ENCODE measurements at places on chromosomes 16 and 17.

- DNase-seq: no peak
Measured at GRCh38 chr16:53816211-53816836, 112.4 kb downstream of the FTO start.

- DNase-seq: no peak
Measured at GRCh38 chr16:55568207-55568606, 1.7 kb downstream of the CAPNS2 start.

DNA sequence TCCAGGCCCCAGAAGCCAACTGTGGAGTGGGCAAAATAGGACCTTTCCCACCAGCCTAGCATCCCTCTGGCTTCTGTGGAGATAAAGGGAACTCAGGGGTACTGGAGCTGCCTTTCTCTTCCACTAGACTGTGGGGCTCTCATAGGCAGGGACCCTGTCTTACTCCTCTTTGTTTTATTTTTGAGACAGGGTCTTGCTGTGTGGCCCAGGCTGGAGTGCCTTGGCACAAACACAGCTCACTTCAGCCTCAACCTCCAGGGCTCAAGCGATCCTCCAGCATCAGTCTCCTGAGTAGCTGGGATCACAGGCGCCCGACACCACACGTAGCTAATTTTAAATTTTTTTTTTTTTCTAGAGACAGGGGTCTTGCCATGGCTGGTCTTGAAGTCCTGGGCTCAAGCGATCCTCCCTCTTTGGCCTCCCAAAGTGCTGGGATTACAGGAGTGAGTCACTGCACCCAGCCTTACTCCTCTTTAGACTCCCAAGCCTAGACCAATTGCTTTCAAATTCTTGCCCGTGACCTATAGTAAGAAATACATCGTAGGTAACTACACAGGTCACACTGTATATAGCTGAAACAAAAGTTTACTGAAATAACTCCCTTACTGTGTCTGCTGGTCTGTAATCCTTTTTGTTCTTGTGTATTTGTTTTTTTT lies 2.6 kb downstream of the RAI1 start:
- no peak for DNase-seq

DNA sequence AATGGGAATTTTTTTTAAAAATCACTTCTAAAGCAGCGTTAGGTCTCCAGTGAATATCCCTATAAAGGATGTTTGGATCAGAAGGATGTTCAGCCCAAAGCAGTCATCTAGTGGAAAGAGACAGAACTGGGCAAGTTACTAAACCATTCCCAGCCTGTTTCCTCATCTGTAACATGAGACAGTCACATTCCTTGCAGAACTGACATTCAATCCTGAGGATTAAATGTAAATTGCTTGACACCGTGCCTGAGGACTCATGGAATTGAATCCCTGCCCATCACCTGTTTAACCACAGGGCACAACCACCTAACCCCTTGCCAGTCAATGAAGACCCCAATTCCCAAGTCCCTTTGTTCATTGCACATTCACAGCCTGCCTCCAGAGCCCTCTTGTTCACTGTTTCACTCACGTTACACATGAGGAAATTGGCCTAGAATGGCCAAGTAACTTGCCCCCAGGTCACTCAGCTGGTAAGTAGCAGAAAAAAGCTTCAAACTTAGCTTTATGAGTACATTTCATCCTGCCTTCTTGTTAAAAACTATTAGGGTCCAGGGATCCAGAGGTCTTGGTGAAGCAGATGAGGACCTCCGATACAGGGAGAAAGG lies 1.4 kb downstream of the CMTM2 start:
- DNase-seq: no peak

DNA sequence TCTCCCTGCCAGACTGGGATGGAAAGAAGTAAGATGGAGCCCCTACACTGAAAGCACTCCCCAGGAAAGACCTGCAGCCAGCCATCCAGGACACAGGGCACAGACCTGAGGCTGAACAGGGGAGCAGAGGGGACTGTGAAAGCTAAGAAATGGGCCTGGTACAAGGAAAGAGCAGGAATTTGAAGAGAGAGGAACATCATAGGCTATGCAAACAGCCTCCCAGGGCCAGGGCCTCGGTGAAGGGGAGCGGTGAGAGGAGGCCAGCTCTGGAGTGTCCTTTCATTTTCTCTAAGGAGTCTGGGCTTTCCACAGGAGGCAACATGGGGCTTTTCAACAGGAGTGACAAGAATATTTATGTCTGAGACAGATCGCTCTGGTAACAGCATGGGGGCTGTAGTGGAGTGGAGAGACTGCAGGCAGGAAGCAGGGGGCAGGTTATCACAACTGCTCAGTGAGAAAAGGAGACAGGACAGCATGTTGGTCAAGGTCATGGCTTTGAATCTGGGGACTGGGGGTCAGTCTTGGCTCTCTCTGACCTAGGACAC lies 50.1 kb downstream of the TOM1L2 start:
- DNase-seq: no peak

GRCh38 chr16:24906199-24906808 lies 60.5 kb downstream of the SLC5A11 start:
- peak; percentile 9 for DNase-seq

DNA sequence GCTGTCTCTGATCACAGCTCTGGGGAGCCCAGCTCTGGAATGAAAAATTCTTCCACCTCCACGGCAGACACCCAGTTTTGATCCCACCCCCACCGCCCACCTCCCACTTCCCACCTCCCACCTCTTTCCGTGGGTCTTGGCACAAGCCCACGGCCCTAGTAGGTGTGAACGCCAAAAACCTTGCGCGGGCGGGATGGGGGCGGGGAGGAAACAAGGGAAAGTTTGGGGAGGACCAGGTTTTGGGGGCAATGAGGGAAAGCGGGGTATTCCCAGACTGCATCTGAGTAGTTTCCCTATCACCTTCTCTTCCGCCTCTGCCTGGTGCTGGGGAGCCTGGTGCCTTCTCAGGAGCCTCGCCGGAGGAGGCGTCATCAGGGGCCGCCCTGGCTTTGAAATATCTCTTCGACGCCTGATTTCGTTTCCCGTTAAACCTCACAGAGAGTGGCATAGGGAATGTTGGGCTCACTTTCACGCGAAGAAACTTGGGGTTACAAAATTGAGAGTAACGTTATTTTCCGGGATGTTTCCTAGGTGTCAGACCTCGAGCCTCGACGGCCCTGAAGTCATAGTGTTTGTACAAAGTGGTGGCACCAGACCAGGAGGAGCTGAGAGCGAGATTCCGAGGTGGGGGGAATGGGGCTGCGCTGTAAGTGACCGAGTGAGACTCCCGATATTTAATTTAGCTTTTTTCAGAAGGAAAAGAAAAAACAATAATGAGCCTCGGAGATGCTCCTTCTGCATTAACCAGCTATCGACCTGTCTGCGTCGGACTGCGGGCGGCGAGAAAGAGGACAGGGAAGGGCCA lies 1.6 kb upstream of the IRX3 start:
- no peak for DNase-seq

GRCh38 chr17:19305256-19305655 lies 57.3 kb downstream of the B9D1 start:
- no peak for DNase-seq

- DNase-seq: no peak
Measured at GRCh38 chr17:510226-510917, 157.8 kb upstream of the RPH3AL start.

DNA sequence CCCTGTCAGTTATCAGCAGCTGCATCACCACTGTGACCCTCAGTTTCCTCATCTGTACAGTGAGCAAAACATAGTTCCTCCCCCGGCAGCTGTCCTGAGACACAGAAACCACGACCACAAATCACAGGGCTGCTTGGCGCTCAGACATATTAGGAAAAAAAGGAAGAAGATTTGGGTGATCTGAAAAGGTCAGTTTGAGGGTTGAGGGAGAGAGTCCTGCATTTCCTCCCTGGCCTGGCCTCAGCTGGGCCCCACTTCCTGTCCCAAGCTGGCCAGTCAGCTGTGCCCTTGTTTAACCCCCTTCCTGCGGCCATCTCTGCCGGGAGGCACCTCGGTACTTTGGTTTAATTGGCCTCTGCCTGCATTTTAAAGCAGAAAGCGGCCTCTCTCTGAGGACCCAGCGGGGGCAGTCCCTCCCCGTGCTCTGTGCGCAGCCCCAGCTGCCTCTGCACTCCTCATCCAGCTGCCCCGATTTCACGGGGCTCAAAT lies 24.0 kb upstream of the CIBAR2 start:
- DNase-seq: no peak

- no peak for DNase-seq
Measured at GRCh38 chr16:14524979-14525378, 105.1 kb downstream of the PARN start.

DNA sequence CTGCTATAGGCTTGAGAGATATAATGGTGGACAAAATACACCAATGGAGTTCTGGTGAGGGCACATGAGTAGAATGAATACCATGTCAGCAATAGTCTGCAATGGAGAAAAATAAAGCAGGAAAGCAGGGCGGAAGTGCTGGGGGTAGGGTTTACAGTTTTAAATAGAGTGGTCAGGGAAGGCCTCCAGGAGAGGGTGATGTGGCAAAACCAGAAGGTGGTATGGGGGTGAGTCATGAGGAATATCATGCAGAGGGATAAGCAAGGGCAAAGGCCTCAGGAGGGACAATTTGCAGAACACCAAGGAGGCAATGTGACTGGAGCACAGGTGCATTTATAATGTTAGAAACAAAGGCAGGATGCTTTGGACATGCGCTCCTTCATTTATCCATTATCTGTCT lies 102.0 kb downstream of the ITFG1 start:
- DNase-seq: no peak

DNA sequence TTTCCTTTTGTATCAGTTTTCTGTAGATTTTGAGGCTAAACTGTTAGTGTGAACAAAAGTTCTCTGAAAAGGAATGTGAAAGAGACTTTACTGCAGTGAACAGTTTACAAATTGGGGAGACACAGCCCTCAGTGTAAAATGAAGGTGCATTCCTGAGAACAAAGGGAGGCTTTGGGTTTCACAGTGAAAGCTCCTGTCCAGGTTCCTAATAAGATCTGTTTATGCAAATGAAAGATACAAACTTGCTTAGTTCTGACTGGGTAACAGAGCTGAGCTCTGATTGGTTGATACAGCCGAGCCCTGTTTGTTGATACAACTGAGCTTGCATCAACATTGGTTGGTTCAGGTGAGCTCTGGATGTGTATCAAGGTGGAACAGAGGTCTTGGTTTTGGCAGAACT lies 8.3 kb upstream of the CDRT15 start:
- DNase-seq: no peak

GRCh38 chr16:66899945-66900710 lies 18.6 kb downstream of the CDH16 start:
- no peak for DNase-seq

- DNase-seq: peak; percentile 92
Measured at GRCh38 chr17:17151962-17152361, 54.2 kb downstream of the PLD6 start.

- DNase-seq: peak; percentile 85
Measured at GRCh38 chr17:63930951-63931575, 1.1 kb downstream of the CD79B start.

GRCh38 chr17:7237761-7238419 lies 1.4 kb downstream of the PHF23 start:
- peak; percentile 91 for DNase-seq

DNA sequence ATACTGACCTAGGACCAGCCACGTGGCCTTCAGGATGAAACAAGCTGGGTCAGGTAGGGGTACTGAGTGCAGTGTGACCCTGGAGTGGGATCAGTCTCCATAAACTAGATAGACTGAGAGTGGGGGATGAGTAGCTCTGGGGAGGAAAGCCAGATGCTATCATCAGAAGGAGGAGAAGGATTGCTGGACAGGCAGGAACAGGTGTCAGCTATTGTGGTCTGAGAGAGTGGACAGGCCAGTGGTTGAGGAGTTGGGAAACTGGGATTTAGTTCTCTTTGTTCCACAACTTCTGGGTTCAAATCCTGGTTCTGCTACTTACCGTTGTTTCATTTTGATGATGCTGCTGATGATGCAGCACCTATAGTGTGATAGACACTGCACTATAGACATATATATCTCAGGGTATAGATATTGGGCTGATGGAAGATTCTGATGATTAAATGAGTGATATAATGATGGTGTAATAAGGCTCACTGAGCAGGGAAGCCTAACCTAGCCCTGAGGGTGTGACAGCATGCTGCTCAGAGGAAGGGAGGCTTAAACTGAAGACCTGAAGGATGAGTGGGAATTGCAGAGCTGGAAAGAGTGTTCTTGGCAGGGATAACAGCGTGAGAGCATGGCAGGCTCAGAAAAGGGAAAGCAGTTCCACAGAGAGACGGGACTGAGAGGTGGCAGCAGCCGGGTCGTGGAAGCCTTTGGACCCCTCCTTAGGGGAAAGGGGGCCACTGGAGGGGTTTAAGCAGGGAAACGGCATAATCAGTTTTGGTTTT lies 66.0 kb downstream of the SNX20 start:
- DNase-seq: no peak

GRCh38 chr16:87955302-87956097 lies 4.3 kb downstream of the BANP start:
- DNase-seq: peak; percentile 36

GRCh38 chr16:10979717-10980601 lies 35.6 kb downstream of the CLEC16A start:
- DNase-seq: no peak

DNA sequence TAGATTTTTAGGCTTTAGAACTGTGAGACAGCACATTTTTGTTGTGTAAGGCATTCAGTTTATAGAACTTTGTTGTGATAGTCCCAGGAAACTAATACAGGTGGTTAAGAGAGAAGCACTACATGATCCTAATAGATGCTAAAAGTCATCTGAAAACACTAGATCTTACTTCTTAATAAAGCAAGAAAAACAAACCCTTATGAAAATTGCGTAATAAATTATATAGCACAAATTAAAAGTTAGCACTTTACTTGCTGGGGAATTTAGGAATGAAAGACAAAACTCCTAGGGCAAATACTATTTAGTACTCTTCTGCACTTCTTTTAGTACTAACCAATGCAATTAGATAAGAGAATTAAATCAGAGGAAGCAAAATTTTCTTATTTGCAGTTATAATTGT lies 163.3 kb upstream of the SHISA6 start:
- no peak for DNase-seq

- no peak for DNase-seq
Measured at GRCh38 chr16:56513972-56514371, 5.9 kb downstream of the BBS2 start.

DNA sequence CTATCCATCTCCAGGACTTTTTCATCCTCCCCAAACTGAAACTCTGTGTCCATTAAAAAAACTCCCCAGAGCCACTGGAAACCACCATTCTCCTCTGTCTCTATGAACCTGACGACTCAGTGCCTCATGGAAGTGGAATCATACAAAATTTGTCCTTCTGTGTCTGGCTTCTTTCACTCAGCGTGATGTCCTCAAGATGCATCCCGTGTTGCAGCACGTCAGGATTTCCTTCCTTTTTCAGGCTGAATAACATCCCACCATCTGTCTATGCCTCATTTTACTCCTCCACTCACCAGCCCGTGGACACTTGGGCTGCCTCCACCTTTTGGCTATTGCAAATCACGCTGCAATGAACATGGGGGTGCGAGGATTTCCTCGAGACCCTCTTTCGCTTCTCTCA lies 12.6 kb upstream of the ALDH3A1 start:
- DNase-seq: peak; percentile 27

GRCh38 chr16:78290395-78290794 lies 190.9 kb downstream of the WWOX start:
- no peak for DNase-seq

Measured in cardiac septum (tissue), 1 donor.